ENCODE measurements at places on chromosomes 7 and 10.

DNA sequence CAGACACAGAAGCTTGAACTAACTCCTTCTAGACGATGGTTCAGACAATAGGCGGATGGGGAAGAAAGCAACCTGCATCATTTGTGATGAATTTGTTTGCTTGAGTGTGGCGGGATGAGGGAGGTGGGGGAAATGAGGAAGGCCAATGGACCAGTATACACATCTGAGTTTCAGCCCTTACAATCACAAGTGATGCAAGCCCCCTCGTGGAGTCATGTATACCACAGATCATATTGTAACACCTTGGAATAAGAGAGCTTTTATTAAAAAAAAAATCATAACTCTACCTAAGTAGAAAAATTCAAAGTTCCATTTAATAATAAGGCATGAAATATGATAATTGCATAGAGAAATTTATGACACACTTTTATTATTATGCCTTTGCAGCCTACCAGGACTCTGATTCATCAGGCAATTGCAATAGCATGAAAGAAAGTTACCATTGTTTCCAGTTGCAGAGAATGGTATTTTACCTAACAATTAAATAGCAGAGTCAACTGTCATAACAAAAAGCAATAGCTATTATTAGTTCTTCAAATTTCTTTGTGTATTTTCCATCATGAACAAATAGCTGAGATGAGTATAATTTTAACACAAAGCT is 230.2 kb upstream of the AKR1E2 start:
- no peak for DNase-seq

- no peak for DNase-seq
Measured at GRCh38 chr10:125137601-125138438, 22.5 kb downstream of the CTBP2 start.

DNA sequence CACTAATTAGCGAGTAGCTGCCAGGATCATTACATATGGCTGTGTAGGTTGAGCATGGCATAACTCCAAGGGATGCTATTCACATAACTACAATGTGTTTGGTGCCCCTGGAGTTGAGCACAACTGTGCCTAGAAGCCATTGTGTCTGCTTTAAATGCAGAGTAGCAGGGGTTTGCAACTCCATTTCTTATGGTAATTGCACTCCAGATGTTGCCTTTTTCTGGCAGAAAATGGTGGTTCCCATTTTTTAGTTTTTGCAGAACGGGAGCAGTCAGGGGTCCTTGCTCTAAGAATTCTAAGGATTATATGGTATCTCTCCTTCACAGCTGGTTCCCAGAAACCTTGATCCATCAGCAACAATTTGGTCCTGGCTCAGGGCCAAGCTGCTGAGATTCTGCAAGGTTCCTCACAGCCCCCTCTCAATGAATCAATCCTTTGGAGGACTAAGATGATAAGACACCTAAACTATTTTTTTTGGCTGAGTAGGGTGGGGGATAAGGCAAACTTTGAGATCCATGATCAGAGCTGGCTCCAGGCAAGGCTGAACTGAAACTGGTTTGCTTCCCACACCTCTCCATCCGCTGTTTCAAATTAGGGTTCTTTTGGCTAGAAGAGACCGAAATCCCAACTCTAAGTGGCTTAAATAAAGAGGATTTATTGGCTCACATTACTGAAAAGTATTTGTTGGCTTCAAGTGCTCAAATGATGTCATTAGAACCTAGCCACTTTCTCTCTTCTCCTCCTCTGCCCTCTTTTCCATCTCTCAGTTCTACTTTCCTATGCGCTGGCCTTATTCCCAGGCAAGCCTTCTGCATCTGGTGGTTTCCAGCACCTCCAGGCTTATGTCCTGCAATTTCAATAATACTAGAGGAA is 97.5 kb upstream of the CCDC6 start:
- DNase-seq: no peak

GRCh38 chr10:33336582-33337325 is 2.3 kb upstream of the NRP1 start:
- DNase-seq: no peak

DNA sequence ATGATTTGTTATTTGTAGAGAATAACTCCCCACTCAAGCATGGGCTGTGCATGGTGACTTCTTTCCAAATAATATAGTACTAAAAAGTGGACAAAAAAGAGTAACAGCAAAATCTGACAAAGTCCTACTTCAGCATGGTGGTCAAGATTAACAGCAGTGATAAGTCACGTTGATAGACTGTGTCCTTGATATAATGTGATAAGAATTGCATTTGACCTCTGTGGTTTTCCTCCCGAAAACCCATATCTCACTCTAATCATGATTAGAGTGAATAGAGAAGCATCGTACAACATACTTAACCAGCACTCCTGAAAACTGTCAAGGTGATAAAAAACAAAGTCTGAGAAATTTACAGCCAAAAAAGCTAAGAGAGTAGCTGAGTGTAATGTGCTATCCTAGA is 42.4 kb downstream of the REEP3 start:
- no peak for DNase-seq
